ENCODE measurements at places on chromosomes 5 and 9.

DNA sequence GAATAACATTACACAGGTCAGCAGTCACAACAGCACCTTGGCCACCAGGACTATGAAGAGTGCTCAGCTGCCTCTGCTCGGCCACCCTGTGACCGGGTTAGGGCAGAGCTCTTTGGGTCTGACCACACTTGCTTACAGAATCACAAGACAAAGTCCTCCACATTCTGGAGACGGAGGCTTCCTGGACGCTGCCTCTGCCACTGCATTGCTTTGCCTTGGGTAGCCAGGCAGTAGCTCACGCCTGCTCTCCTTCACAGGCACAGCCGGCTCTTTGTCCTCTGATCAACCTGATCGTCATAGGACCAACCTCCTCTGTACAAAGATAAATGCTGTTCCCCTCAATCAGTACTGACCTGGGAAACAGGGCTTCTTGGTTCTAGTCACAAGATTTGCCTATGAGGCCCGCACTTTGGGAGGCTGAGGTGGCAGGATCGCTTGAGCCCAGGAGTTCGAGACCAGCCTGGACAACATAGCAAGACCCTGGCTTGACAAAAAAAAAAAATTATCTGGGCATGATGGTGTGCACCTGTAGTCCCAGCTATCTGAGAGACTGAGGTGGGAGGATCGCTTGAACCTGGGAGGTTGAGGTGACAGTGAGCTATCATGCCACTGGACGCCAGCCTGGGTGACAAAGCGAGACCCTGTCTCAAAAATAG is 128.4 kb upstream of the IER5L start:
- DNase-seq, result no peak

- DNase-seq, result no peak
Observed at GRCh38 chr9:99109522-99109921, 4.6 kb downstream of the TGFBR1 start.

DNA sequence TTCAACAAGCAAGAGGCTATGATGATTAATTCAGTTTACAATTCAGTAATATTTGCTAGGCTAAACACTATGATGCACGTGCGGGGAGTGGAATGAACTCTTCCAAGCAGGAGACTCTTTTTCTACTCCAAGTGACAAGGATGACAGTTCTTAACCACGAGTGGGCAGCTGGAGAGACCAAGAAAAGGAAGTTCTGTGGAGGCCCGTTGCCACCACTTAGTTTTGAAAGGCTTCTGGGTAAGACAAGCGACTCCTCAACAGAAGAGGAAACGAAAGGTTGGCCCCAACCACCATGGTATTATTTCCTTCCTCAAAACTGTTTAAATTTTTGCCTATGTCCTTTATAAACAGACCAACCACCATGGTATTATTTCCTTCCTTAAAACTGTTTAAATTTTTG is 2.8 kb downstream of the DCAF12 start:
- no peak for DNase-seq

DNA sequence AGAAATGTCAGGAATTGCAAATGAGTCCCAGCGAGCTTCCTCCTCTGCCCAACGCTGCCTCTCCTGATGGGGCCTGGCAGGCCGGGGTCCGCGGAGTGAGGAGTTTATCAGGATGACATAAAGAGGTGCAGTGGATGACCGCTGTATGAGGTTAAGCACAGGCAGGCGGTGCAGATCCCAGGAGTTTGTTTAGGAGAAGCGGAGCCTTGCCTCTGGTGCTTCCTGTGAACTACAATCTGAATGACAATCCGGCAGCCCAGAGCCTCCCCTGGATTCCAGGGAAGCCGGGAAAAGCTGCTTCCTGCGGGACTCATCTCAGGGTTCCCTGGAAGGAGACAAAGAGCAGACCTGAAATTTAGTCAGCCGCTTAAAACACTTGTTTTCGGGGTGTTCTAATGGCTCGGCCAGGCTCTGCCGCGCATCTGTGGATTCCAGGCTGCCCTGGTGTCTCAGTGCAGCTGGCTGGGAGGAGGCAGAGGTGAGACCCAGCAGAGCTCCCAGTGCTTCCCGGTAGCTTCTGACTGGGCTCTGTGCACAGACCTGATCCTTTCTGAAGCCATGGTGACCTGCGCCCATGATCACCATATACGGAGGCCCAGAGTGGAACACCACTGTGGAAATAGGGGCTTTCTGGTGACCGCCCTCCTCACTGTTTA is 69.8 kb upstream of the IRX4 start:
- DNase-seq, result no peak

DNA sequence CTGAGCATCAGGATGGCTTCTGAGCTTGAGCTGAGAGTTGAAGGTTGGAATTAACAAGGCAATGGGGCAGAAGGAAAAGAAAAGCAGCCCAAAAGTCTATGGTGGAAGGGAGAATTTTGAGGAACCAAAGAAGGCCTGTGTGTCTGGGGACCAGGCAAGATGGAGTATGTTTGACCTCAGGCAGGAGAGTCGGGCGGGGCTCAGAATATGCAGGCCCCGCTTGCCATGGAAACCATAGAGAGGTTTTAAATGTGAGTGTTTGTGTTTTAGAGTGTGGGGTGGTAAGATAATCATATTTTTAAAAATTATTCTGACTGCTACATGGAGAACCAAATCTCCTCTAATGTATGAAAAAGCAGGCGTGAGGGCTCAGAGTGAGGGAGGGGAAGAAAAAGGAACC is 174.0 kb upstream of the PPP2R2B start:
- DNase-seq, result no peak

- no peak for DNase-seq
Observed at GRCh38 chr9:90916147-90916734, 114.6 kb downstream of the SYK start.

- DNase-seq, result no peak
Observed at GRCh38 chr5:135013947-135014570, 20.0 kb downstream of the PITX1 start.

DNA sequence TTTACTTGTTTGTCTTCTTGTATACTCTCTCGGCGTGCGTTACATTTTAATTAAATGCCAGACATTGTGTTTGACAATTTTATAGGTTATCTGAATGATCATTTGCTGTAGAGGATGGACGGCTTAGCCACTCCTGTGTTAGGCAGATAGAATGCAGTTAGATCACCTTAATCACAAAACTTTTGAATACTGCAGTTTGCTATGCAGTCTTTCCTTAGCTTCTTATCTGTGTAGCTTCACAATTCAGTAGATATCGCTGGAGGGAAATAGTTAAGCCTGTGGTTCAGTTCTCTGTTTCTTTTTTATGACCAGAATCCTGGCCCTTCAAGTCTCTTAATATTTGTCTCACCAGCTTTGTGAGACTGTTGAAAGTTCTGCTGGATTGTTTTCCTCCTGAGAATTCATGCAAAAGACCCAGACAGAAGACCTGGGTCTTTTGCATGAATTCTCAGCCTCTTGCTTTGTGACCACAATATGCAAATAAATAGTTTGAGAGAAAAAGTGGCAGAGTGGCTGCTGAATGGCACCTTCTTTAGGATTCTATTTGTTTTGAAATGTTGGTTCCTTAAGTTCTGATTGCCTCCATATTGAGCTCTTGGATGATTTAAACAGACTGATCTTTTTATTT is 40.2 kb downstream of the RASA1 start:
- no peak for DNase-seq

DNA sequence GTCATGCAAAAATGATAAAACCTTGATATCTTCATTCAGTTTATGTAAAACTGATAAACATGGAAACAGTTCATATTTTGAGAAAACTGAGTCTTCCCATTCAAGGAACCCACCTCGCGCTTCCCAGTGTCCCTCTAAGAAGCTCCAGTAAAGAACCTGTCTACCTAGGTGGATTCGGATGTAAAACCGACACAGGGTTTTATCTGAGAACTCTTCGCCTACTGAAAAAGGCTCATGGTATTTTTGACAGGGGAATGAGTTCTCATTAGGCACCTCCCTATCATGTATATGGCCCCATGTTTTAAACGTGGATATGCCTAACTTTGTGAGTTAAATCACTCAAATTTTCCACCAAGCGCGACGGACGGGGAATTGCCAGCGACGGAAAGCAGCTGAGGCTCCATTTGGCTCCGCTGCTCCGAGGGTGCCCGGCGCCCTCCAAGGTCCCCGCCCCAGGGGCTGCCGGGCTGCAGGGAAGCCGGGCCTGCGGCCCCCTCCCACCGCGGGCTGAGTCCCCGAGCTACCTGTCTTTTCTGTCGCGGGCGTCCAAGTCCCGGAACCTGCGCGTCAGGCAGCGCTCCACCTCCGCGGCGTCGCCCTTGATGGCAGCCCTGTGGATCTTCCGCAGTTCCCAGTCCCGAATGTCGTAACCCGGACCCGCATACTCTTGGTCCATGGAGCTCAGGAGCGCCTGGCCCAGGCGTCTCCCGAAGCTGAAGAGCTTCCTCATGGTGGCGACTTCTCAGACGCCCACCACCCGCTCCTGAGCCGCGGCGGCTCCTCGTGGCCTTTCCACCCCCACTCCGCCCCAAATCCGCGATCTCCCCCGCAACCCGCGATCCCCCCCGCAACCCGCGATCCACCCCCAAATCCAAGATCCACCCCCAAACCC is 594 bp downstream of the ANKRD18A start:
- DNase-seq, result no peak

DNA sequence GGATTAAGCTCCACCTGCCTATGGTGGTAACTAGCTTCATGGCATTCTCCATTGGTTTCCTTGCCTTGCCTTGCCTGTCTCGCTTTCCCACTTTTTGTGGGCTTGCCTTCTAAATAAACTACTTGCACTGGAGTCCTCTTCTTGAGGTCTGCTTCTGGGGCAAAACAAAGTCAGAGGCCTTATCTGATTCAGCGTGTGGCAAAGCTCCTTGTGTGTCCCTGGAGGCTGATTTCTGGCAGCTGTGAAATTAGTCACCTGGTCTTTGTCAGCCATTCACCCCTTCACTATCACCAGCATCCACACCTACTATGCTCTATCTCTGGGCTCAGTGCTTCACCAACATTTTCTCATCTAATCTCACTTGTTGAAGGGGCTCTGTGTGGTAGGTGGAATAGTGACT is 176.2 kb downstream of the SEC61B start:
- DNase-seq, result no peak

- DNase-seq, result no peak
Observed at GRCh38 chr9:134477342-134477925, 151.2 kb downstream of the RXRA start.

GRCh38 chr9:98219794-98220370 is 27.4 kb upstream of the CORO2A start:
- no peak for DNase-seq

- DNase-seq, result no peak
Observed at GRCh38 chr5:44267909-44268308, 121.3 kb downstream of the FGF10 start.

DNA sequence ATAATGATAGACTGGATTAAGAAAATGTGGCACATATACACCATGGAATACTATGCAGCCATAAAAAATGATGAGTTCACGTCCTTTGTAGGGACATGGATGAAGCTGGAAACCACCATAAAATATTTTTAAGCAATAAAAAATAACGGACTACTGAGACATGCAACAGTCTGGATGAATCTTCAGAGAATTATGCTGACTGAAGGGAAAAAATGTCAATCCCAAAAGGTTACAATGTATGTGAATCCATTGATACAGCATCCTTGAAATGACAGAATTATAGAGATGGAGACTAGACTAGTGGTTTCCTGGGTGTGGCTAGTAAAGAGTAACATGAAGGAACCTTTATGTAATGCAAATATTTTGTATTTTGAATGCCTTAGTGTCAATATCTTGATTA is 1808.6 kb upstream of the NUDT12 start:
- DNase-seq, result no peak

DNA sequence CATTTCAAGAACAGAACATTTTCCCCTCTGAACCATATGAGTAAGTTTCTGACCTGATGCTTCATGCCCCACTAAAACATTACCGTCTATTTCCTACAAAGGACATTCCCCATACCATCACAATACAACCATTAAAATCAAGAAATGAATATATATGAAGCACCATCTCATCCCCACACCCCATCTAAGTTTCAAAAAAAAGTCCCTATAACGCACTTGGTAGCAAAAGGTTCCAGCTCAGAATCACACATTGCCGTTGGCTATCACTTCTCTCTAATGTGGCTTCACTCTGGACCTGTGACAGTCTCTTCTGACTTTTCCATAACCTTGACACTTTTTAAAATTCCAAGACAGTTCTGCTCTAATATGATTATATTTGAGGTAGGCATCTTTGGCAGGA is 5.9 kb downstream of the EMB start:
- DNase-seq, result no peak

GRCh38 chr9:105138306-105138801 is 106.1 kb upstream of the SLC44A1 start:
- no peak for DNase-seq

DNA sequence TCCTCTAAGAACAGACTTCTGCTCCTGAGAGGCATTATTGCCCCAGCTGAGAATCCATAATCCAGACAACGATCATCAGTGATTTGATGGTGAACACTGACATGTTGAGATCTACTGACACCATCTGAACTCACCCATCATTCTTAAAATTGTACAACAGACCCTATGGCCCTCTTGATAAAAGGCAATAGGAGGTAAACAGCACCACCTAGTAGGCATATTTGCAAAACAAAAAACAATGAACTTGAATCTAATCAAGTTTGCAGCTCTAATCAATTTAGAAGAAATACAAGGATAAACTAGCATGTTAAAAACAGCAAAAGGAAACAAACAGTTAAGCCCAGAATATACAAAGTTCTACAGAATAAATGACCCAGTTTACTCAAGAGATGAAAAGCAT is 89.6 kb downstream of the SFXN1 start:
- no peak for DNase-seq

DNA sequence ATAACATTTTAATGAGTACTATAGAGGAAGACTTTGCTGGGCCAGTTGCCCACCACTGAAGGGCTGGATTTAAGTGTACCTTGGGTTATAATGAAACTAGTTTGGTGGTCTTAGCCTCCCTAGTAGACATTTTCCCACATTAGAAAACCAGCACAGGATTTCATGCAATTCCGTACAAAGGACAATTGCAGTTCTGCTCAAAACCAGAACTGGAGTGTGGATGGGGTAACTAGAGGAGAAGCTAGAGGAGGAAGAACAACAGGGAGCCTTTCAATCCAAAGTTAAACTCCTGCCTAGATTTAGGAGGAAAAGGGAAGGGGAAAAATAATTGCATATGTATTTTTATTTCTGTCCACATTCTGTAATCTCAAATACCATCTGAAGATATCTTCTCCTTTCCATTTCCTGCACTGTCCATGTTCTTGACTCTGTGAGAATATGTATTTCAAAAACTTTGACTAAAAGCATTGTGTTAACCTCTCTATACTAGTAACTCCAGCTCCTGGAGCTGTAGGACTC is 97.5 kb upstream of the SSBP2 start:
- no peak for DNase-seq

DNA sequence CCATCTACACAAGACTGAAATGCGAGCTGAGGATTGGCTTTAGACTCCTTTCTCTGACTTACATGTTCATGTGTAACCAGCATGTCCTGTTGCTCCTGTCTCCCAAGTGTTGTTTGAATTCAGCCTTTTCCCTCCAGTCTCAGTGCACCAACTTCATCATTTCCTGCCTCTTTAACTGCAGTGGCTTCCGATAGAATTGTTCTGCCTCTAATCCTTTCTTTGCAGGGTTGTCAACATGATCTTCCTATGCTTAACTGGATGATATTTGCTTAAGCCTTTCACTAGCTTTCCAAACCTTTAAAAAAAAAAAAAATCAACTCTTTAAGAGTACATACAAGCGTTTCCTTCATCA is 6.7 kb upstream of the FYB1 start:
- no peak for DNase-seq

Measured in stimulated activated CD8-positive, alpha-beta memory T cell treated with anti-CD3 and anti-CD28 coated beads, Interleukin-4, amount 100 ng/mL, for 1 hour (primary cell).